EL (cell line): ENCODE measurements at places on chromosomes 1 and 21.
A peak's percentile ranks its signal among the peaks of the same experiment; 100 is the strongest.

- peak; percentile 75 for DNase-seq
Measured at GRCh38 chr1:205335692-205336091, 14.1 kb upstream of the NUAK2 start.

DNA sequence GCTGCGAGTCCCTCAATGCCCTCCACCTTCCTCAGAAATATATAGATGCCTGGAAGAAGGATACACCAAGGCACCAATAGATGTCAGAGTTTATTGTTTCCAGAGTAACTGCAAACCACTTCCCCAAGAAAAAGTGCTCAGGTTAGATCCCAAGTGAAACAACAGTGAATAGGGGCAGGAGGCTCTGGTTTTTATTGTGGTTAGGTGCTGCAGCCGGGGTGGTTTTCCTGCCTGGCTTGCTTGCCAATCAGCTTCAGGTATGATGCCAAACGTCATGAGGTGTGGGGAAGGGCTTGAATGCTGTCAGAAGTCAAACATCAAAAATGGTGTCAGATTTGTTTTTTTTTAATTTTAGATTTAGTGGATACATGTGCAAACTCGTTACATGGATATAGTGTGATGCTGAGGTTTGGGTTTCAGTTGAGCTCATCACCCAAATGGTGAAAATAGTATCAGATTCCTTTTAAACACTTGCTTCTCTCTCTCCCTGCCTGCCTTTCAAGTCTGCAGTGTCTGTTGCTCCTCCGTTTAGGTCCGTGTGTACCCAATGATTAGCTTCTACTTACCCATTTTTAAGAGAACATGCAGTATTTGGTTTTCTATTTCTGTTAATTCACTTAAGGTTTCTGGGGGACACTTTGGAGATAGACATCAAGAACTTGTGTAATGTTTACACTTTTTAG is 1317.0 kb downstream of the MRPL39 start:
- no peak for DNase-seq

- DNase-seq, result no peak
Measured at GRCh38 chr1:242468784-242469183, 55.7 kb downstream of the PLD5 start.

GRCh38 chr21:37658121-37658816 is 258.0 kb downstream of the KCNJ6 start:
- no peak for DNase-seq

DNA sequence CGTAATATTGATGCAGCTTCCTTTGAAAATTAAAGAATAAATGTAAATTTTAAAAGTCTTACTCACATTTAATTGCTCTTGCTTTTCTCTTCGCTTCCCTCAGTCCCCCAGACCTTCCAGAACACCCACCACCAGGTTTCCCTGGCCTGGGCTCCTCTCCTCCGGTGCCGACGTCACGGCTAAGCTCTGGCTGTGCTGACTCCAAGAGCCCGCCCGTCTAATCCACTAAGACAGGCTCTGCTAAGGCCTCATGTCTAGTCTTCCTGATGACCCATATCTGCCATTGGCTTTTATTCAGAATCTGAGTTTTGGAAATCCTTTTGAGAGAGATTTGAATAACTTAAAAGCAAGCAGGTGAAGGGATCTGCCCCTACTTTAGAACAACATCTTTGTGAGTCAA is 53.9 kb upstream of the NADK start:
- DNase-seq, result no peak

- DNase-seq, result peak; percentile 74
Measured at GRCh38 chr1:91700332-91700731, 185.6 kb downstream of the TGFBR3 start.

- no peak for DNase-seq
Measured at GRCh38 chr1:234498448-234499118, 19.6 kb upstream of the TARBP1 start.

GRCh38 chr1:59857679-59858354 is 43.1 kb downstream of the HOOK1 start:
- DNase-seq, result no peak

- DNase-seq, result peak; percentile 78
Measured at GRCh38 chr1:161727256-161727924, 6.0 kb downstream of the FCRLB start.

GRCh38 chr21:34260277-34261008 is 103.4 kb upstream of the KCNE2 start:
- no peak for DNase-seq

DNA sequence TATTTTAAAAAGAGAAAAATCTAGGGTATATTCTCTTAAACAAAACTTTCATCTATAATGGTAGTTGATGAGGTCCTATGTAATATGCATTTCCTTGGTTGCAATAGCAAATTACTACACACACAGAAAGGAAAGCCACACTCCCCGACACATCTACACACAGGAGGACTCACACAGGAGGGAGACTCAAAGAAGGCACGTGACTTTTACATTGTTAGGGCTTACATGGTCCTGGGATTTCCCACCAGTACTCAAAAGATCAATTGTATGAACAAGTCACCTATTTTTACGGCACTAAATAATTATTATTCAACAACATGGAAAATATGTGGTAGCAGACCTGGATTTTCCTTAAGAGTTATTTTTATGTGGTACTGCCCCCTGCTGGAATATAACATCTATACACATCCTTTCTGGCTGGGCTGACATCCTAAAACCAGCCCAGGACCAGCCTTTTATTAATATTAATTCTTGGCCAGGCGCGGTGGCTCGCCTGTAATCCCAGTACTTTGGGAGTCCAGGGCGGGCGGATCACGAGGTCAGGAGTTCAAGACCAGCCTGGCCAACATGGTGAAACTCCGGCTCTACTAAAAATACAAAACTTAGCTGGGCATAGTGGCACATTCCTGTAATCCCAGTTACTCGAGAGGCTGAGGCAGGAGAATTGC is 33.9 kb upstream of the LGALS8 start:
- DNase-seq, result peak; percentile 53

GRCh38 chr1:100703716-100704115 is 15.8 kb upstream of the VCAM1 start:
- peak; percentile 8 for DNase-seq

DNA sequence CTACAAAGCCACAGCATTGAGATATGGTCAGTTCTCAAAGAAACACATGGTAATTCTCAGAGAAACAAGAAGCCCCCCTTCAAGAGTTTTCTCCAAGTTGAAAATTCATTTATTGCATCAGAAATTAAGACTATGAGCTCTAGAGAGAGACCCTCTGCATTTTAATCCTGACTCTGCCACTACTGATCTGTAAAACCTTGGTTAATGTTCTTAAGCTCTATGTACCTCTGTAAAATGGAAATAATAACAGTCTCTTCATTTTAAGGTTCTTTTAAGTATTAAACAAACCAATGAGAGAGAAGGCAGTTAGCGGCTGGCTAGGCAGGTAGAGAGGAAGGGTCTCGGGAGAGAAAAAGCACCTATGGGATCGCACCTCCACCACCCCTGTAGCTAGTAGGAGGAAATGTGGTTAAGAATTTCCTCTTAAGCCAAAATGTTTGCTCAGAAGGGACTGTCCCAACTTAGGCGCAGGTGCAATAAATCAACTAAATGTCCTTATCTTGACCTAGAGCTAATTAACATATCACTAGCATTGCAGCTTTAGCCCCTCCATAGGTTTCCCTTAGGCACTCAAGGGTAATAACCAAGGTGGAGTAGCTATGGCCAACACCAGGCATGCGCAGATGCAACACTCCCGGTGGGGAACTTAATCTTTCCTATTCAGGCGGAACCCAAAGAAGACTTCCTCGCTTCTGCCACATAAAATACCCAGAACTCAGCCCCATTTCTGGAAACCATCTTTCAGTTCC is 1685.4 kb downstream of the MRPL39 start:
- DNase-seq, result no peak

- DNase-seq, result no peak
Measured at GRCh38 chr1:2523891-2524609, 2.3 kb downstream of the PANK4 start.

GRCh38 chr1:204883405-204883804 is 12.7 kb downstream of the NFASC start:
- DNase-seq, result no peak

GRCh38 chr1:169468982-169469381 is 16.8 kb downstream of the SLC19A2 start:
- peak; percentile 7 for DNase-seq

DNA sequence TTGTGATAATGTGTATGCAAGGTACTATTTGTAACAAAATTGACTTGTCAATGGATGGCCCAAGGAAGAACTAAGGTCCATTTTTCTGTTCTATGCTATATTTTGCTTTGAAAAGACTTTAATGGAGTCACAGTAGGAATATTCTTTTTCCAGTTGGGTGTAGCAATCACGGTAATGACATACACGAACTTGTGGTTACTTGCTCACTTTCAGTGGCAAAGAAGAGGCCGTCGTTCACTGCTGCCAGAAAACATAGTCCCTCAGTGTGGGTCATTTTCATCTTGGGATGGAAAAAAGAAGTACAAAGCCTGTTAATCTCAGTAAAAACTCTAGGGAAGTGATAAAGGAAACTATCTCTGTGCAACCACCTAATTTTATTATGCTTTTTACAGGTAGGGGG is 47.8 kb upstream of the LAMC2 start:
- DNase-seq, result no peak

DNA sequence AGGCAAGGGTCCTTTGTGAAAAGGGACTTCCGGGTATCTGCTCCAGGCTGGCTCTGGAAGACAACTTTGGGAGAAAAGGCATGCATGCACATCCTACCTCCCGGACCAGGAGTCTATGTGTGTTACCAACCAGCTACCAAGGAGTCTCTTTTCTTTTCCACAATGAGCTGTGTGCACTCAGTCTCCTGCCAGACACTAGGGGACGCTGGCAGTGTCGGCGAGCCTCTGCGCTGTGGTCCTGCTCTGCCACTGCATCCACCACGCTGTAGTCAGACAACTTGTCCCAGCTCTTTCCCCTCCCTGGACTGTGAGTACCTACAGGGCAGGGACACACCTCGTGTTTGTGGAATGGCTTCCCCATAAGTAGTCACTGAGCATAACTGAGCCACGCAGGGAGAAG is 5.1 kb upstream of the SSR2 start:
- peak; percentile 31 for DNase-seq

DNA sequence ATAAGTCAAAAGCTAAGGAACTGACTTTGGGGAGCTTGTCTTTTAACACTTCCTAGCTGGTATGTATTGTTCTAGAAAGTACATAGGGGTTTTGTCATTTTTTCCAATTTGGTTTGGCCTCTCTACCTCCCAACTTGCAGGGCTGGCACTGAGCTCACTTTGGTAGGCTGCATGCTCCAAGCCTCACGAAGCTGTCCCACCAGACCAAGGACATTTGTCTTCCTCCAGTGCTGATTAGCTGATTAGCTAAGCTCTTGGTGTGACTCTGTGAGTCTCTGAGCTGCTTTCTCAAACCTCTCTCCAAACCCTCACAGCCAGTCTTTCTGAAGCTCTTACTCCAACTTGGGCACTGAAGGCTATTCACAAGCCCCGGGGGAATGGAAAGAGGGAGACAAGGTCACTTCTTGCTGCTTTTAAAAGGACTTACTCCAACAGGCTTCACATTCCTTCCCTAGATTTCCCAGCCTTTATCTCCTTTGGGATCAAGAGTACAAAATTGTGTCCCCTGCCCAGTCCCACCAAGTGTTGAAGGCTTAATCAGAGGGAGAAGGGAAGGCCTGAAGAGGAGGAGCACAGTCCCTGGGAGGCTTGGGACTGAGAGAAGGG is 893 bp upstream of the CFAP45 start:
- no peak for DNase-seq

DNA sequence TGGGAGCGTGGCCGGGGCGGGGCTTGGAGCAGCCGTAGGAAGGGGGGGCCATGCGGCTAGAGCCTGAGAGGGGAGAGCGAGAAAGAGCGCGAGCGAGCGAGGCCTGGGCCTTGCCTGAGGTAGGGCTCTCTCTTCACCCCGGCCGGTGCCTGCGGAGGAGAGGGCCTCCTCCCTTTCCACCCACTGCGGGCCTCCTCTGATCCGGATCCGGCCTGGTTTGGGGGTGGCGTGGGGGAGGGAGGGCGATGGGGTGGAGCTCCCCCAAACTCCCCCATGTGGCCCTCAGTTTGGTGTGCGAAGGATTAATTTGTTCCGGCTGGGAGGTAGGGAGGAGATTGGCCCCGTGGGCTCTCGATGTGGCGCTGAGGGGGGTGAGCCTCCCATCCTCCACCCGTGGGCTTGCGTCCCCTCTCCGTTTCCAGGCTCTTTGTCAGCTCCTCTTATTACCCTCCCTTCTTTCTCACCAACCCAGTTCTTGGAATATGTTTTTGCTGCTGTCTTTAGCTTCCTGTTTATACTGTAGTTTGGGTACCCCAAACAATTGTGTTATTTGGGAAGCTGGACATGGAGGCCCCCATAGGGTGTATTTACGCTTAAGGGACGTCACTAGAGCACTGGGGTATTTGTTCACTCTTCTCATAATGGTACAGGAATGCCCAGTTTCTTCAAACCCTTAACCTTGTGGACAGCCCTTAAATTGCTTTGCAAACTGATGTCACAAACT is 685 bp downstream of the UBAP2L start:
- DNase-seq, result peak; percentile 59

DNA sequence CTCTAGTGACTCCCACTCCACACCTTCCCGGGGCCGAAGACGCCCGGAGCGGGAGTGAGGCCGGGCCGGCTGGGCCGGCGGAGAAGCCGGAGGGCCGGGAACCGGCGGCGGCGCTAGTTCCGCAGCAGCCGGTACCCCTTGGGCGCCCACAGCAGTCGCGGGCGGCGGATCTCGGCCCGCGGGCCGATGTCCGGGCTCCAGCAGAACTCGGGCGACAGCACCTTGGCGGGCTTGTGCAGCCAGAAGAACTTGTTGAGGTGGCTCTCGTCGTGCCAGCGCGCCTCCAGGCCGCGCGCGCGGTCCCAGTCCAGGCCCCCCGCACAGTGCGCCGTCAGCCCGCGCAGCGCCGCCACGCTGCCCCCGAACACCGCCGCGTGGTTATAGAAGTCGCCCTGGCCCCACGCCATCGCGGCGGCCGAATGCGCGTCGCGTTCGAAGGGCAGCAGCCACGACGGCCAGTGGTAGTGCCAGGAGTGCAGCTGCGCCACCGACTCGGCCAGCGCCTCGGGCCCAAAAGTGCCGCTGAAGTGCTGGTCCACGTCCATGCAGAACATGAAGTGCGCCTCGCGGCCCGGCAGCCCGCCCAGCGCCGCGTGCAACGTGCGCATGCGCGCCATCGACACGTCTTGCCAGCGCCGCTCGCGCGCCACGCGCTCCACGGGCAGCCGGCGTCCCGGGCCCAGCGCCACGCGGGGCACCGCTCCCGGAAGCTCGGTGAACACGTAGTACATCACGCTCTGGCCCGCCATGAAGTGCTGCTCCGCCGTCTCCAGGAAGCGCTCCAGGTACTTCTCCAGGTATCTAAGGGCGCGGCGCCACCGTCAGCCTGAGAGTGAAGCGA is 14.0 kb downstream of the A3GALT2 start:
- DNase-seq, result no peak

DNA sequence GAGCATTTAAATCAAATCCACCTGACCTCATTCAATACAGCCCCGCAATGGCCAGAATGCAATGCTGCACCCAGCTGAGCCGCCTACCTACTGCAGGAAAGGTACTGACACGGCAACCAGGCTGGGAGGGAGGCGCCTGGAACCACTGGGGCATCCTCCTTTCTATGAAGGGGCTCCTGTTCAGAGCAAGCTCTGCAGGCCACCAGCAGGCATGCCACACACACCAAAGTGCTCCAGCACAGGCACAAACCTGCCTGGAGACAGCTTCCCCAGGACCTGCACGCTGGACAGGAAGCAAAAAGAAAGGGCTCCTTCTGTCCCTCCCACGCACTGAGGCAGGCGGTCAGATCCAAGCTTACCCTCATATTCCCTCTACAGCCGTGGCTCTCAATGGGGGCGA is 21.2 kb downstream of the CTNNBIP1 start:
- DNase-seq, result no peak

GRCh38 chr1:165592945-165593823 is 37.9 kb upstream of the MGST3 start:
- DNase-seq, result peak; percentile 69

- no peak for DNase-seq
Measured at GRCh38 chr1:44642255-44642654, 32.0 kb downstream of the TMEM53 start.
